Umbilical cord (tissue), 2 donors: ENCODE measurements at places on chromosomes 4 and X.

- DNase-seq, result peak; percentile 1
These were observed 168.8 kb downstream of the ATRX start for GRCh38 chrX:77617206-77617605.

DNA sequence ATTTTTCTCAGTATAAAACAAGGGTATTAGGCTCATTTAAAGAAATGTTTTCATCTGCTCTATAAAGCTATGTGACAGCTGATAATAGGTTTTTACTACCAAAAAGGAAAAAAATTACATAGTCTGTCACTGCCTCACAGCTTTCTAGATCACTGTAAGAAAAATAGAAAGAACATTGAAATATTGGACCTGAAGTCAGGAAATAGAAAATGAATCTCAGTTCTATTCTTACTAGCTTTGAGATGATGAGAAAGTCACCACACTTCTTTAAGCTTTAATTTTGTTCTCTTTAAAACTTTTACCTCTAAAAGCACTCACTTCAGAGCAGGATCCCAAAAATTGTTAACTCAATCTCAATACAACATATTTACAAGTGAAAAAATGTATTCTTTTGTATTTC is 45.3 kb upstream of the CAMK2D start:
- no peak for DNase-seq

GRCh38 chr4:150181536-150181935 is 103.3 kb downstream of the DCLK2 start:
- DNase-seq, result peak; percentile 44

- no peak for DNase-seq
These were observed 186.7 kb upstream of the VEGFC start for GRCh38 chr4:176979416-176979815.
